ENCODE measurements at places on chromosomes 3 and 15. TPM values are rescaled to one million over a fixed set of nuclear protein-coding genes. Genes with fewer than 3 reads are reported as not detected.
A peak's percentile ranks its signal among the peaks of the same experiment; 100 is the strongest.

FBXW12 gene
- not detected for total RNA-seq

SKOR1 gene
- total RNA-seq = 0.15 TPM

TICRR gene
- total RNA-seq = 21.0 TPM

DNA sequence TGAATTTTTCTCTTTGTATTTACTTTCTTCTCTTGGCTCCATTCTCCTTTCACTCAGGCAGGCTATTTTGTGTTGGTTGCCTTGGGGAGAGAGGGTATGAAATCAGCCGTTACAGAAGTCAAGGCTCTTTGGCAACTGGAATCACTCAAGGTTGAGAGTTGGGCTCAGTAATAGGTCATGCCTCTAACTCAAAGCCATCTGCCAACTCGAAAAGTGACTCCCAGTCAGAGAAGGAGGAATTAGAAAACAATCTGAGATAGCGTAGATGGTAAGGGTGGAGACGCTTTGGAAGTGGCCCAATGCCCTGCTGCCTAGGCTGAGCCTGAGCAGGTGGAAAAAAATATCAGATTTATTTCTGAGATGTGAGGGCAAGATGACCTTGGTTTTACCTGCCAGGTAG, 205.7 kb upstream of the ST8SIA2 start:
- no peak for DNase-seq
- no peaks in the 10 kb centered on the region for H3K4me1 ChIP-seq
- peaks cover 9% of the 10 kb centered on the region for H3K27me3 ChIP-seq

DNA sequence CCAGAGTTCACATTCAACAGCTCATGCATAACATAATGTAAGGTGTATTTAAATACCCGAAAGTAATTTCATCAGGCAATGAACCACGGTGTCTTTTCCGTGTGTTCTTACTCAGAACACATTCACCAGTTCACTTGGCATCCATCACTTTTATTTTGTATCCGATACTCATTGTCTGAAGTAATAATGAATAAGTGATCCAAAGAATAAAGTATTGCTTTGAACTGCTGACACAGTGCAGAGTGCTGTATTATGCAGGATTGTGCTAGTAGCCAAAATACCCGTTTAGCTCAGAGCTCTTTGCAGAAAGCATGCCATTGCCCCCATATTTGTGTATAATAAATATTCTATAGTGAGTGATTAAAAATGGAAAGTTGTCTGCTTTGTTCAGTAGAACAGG, 460.9 kb upstream of the KCNMB2 start:
- DNase-seq = no peak
- H3K27me3 ChIP-seq = no peaks in the 10 kb centered on the region
- no peak overlapping the region for H3K4me3 ChIP-seq
- peaks cover 12% of the 10 kb centered on the region for H3K4me1 ChIP-seq

- H3K27ac ChIP-seq = peak overlapping the region; percentile 100
- H3K36me3 ChIP-seq = peaks cover 52% of the 10 kb centered on the region
- no peaks in the 10 kb centered on the region for H3K27me3 ChIP-seq
- peaks cover 50% of the 10 kb centered on the region for H3K4me1 ChIP-seq
- DNase-seq = peak; percentile 37
- H3K4me3 ChIP-seq = peak overlapping the region; percentile 98
These were observed 1.6 kb downstream of the GABPB1 start for GRCh38 chr15:50353251-50353974.

GRCh38 chr3:86147119-86147518, 843.8 kb downstream of the VGLL3 start:
- DNase-seq = no peak
- H3K27me3 ChIP-seq = no peaks in the 10 kb centered on the region
- no peaks in the 10 kb centered on the region for H3K4me1 ChIP-seq
- no peaks in the 10 kb centered on the region for H3K36me3 ChIP-seq

GRCh38 chr3:74281705-74282104, 332.8 kb downstream of the CNTN3 start:
- no peaks in the 10 kb centered on the region for H3K4me1 ChIP-seq
- H3K4me3 ChIP-seq = no peak overlapping the region
- no peak for DNase-seq
- no peaks in the 10 kb centered on the region for H3K27me3 ChIP-seq
- H3K36me3 ChIP-seq = no peaks in the 10 kb centered on the region

GRCh38 chr15:67225336-67225735, 29.1 kb downstream of the AAGAB start:
- no peak for DNase-seq
- no peak overlapping the region for H3K4me3 ChIP-seq
- peaks cover 20% of the 10 kb centered on the region for H3K36me3 ChIP-seq
- H3K4me1 ChIP-seq = peaks cover 4% of the 10 kb centered on the region
- H3K27me3 ChIP-seq = no peaks in the 10 kb centered on the region

Data from activated naive CD4-positive, alpha-beta T cell treated with anti-CD3 and anti-CD28 coated beads for 36 hours (primary cell).